ENCODE measurements at places on chromosomes 5 and 9.
A peak's percentile ranks its signal among the peaks of the same experiment; 100 is the strongest.

DNA sequence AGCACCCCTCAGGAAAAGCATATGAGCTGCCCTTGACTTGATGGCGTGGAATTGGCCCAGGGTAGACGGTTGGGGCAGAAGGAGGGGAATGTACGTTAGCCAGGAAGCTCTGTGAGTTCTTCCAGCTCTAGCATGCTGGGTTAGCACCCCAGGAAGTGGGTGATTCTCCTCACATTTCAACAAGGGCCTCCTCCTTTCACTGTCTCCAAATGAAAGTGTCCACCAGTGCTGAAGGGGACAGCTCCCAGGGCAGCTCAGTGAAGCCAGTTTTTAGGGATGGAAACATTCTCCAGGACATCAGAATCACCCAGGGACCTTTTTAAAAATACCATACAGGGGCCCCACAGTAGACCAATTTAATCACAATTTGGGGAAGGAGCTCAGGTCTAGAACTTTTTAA is 17.2 kb upstream of the AFAP1L1 start:
- no peak for DNase-seq

DNA sequence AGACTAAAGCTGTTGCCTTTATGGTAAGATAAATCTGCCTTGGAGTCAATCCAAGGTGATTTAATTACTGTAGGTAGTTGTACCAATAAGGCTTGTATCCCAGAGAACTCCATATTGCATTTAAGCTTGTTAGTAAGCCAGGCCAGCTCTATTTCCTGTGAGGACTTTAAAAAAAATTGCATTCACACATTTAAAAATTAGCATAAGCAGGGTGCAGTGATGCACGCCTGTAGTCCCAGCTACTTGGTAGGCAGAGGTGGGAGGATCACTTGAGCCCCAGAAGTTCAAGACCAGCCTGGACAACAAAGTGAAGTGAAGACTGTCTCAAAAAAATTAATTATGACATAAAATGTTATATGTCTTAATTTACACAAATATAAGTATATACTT is 28.7 kb upstream of the ABL1 start:
- DNase-seq: no peak

DNA sequence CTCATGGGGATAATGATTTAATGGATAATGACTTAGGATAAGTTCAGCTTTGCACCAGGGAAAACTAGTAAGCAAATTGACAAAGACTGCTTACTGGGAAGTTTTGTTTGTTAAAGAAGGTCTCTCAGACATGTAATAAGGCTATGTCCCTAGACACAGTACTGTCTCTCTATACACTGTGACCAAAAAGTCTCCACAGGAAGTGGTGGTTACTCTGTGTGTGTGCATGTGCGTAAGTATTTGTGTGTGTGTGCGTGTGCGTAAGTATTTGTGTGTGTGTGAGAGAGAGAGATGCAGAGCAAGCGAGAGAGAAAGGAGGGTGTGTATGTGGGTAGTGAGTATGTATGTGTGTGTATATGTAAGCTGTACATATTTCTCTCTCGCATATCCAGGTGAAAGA is 229.6 kb downstream of the GLIS3 start:
- DNase-seq: no peak

GRCh38 chr5:94670726-94671125 is 52.3 kb downstream of the SLF1 start:
- no peak for DNase-seq

GRCh38 chr9:130002320-130002719 is 40.7 kb downstream of the FNBP1 start:
- no peak for DNase-seq

DNA sequence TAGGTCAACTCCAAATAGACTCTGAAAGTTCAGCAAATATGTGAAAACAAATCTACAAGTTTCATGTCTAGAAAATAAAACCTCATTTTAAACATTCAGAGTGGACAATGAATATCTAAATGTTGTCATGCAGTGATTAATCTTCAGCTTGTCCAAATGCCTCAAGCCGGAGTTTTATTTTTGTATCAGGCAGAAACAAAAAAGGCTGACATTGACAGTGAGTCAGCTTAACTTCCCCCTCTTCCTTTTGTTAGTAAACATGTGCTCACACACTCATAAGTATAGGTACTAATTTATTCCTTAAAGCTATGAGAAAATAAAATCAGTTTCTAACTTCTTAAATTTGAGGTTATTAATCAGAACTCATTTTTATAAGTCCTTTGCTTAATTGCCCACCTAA is 467.9 kb upstream of the DAB2 start:
- no peak for DNase-seq

DNA sequence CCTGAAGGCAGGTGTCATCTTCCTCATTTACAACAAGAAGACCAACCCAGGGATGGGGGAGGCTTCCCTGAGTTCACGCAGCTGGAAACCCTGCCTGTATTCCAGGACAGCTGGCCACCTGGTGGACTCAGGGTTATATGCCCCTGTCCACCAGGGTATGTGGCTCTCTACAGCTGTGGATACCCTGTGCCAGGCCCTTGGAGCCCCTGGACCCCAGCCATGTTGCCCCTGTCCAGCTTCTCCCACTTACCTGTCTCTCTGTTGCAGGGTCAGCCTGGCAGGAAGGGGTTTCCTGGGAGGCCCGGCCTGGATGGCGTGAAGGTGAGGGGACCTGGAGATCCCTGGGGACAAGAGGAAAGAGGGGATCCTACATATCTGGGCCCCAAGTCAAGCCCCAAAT is 79.7 kb upstream of the ORM1 start:
- DNase-seq: no peak

DNA sequence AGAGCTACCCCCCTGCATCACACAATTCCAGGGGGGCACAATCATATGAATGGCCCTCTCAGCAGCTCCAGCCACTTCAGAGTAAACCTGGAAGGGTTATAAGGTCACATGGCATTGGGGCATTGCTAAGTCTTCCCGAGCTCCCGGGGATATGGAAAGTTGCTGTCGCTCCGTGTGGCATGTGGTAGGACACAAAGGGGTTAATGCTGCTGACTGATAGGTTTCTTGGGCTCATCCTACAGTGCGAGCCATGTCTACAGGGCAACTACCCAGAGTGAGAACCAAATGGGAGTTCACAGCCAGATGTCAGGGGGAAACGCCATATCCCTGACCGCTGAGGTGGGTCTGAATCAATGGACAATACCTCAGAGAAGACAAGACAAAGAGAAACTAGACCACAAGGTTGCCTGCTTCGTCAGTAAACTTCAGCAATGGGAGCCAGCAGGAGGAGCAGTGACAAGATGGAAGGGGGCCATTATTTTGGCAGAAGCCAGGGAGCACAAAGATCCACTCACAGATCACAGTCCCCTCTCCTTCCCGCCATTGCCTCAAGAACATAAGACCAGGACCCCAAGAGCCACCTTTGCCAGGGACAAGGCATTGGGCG is 52.4 kb upstream of the SHISAL2B start:
- DNase-seq: no peak

GRCh38 chr5:84213212-84213611 is 171.5 kb downstream of the EDIL3 start:
- DNase-seq: no peak

GRCh38 chr5:41356786-41357185 is 143.5 kb upstream of the C6 start:
- DNase-seq: no peak

- no peak for DNase-seq
These were observed 4.3 kb upstream of the SPATA24 start for GRCh38 chr5:139408191-139408590.

DNA sequence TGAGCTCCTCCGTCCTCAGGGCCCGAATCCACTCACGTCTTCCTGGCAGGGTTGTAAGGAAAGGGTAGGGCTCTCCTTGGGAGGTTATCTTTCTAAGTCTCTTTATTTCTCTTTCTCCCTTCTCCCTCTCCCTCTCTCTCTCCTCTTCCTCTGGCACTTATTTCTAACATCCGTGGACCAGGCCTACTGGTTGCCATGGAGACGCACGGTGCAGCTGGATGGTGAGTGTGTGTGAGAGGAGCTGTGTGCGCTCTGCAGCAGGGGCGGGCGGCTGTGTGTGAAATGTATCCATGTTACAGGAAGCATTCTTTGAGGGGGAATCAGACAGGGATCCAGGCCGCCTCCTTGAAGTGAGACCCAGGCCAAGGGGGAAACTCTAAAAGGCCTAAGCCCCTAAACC is 32.2 kb downstream of the PCDH1 start:
- DNase-seq: no peak

DNA sequence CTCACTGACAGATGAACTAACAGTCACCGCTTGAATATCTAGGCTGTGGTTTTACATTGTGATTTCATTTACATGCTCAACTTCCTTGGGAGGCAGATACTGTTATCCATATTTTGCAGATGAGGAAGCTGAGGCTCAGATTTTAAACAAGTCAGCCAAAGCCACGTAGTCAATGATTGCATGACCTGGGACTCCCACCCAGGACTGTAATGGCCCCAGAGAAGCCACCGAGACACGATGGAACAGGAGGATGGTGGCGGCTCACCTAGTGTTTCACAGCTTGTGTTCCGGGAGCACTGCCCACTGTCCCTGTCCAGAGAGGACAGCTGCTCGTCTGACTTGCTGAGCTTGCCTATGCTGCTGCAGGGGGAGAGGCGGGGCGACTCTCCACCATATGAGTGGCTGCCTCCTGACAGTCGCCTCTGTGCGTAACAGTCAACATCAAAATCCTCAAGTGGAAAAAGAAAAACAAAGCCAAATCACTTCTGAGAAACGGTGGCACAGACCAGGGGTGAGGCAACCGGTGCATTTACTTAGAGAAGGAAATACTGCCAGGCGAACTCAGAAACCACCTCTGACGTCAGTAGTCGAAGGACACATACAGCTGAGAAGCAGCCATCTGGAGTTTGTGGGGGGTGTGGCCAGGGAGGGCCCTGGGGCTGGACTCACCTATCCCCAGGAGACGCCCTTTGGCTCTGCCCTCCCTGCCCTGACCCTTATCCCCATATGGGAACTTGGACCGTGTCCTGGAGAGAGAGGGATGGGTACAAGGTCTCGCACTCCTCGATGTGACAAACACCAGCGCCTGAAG is 82.5 kb downstream of the PRRT1B start:
- DNase-seq: peak; percentile 58

DNA sequence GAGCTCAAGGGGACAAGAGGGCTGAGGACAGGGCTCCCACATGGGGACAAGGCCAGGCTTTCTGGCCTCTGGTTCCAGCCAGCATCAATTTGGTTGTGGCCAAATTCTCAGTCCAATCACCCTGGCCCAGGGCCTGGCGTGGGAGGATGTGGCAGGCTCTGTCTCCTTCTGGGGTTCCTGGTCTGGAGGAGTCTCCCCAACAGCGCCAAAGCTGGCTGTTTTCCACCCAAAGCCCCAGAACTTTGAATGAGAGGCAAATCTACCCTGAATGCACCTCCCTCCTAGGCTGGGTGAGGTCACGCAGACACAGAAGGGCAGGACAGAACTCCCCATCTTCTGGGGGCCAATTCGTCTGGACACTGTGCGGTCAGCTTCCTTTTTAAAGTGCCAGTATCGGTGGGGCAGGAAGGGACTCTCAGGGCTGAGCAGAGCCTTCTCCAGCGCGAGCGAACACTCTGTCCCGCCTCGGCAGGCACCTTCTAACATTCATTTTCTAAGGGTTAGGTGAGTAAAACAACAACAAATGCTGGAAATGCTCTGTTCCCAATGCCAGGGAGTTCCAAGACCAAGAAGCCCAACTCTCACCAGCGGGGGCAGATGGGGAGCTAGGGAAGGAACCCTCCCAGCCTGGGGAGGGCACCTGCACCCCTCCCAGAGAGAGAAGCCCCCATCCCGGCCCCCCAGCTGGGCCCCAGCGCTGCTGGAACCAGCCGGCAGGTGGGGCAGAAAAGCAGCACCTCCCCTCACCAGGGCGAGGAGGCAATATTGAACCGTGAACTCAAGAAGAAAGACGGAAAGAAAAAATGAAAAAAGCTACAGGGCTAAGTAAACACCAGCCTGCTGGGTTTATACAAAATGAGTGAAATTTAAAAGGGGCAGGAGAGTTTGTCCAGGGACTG is 3.7 kb upstream of the DPM2 start:
- DNase-seq: no peak

DNA sequence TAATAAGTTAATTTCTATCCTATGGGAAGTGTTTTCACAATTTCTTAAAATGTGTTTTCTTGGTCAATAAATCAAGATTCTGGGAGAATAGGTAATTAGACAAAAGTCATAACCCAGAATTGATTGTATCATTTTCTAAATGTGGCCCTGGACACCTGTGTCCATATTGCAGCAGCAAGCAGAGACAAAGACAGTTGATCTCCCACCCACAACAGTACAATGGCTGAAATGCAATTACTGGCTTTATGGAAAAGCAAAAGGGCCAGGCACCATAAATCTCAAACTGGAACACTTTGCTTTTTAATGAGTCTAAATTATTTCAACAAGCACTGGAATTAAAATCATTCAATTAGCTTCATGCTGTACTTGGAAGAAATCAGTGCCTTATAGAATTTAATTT is 157.2 kb downstream of the ESM1 start:
- DNase-seq: no peak

GRCh38 chr9:107545036-107545435 is 55.5 kb upstream of the KLF4 start:
- no peak for DNase-seq

GRCh38 chr5:53323943-53324642 is 156.3 kb upstream of the FST start:
- DNase-seq: no peak

DNA sequence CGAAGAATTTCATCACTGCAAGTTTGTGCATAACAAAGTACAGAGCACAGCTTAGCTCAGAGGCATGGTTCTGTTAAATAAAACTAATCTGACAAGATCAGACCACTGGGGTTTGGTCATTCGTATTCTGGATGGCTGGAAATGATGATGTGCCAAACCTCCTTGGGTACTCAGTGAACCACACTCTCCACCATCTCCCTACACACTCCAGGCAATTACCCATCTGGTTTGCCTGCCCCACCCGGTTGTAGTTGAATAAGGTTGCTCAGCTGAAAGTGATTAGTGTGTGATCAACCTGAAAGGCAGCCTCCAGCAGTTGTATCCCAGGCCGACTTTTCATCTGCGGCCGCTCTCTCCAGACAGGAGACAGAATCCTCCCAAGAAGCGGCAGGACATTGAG is 371.4 kb downstream of the TLE1 start:
- no peak for DNase-seq

- no peak for DNase-seq
These were observed 79.1 kb upstream of the LMX1B start for GRCh38 chr9:126534431-126535186.

GRCh38 chr5:87127956-87128687 is 139.6 kb upstream of the RASA1 start:
- DNase-seq: no peak

GRCh38 chr5:462051-462481 is 19.1 kb downstream of the EXOC3 start:
- DNase-seq: no peak

Data from activated CD8-positive, alpha-beta memory T cell treated with anti-CD3 and anti-CD28 coated beads for 1 hour (primary cell).